Prostate gland (tissue), 2 donors: ENCODE measurements at places on chromosomes 6 and 20. TPM values are rescaled to one million over a fixed set of nuclear protein-coding genes. Genes with fewer than 3 reads are reported as not detected.

DNA sequence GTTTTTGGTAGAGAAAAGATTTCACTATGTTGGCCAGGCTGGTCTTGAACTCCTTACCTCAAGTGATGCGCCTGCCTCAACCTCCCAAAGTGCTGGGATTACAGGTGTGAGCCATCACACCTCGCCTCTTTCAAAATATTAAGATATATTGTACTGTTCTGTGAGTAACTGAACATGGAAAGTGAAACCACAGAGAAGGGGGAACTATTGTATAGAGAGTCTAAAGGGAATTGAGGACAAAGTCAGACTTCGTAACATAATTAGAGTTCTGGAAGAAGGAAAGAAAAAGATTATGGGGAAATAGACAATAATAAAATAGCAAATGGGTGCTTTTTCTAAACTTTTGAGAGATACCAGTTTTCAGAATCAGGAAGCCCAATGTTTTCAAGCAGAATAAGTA lies 17.4 kb upstream of the AKAP7 start:
- DNase-seq, result no peak

- no peak for DNase-seq
Observed at GRCh38 chr6:134529305-134529704, 211.4 kb upstream of the SGK1 start.

DNA sequence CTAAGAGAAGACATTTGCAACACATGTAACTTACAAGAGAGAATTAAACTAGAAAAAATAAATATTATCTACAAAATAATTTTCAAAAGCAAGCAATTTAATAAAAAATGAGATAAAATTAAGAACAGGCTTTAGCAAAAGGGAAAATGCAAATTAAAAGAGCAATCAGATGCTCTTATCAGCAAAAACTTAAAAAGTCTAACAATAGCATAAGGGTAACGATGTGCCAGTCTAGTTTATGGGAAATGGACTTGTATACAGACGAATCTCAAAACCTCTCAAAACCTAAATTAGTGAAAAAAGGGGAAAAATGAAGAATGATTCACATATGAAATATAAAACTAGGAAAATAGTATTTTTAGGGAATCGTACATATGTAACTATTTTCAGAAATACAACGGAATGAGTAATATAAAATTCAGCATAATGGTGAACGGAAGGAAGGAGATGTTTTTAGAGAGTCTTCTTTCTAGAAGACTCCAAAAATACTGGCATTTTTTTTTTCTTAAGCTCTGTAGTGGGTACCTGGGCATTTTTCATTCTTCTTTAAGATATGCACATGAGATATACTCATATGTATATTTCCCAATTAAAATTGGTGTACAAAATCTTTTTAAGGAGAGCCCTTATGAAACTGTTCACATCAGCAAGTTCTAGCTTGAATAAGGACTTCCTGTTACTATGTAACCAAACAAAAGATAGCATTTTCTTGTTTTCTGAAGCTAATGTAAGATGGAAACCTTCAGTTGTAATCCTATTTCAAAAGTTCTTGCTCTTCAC lies 927 bp upstream of the MANEA start:
- DNase-seq, result no peak

- no peak for DNase-seq
Observed at GRCh38 chr6:166671434-166672081, 44.5 kb upstream of the RPS6KA2 start.

DNA sequence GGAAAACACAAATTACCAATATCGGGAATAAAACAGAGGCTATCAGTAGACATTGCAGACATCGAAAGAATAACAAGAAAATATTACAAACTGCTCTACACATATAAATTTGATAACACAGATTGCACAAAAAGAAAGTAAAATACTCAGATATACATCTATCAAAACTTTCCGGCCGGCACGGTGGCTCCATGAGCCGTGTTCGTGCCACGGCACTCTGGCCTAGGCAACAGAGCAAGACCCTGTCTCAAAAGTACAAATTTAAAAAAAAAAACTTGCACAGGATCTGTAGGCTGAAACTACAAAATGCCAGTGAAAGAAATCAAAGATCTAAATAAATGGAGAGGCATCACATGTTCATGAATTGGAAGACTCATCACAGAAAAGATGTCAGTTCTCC lies 49.4 kb downstream of the SNX5 start:
- DNase-seq, result no peak

DNA sequence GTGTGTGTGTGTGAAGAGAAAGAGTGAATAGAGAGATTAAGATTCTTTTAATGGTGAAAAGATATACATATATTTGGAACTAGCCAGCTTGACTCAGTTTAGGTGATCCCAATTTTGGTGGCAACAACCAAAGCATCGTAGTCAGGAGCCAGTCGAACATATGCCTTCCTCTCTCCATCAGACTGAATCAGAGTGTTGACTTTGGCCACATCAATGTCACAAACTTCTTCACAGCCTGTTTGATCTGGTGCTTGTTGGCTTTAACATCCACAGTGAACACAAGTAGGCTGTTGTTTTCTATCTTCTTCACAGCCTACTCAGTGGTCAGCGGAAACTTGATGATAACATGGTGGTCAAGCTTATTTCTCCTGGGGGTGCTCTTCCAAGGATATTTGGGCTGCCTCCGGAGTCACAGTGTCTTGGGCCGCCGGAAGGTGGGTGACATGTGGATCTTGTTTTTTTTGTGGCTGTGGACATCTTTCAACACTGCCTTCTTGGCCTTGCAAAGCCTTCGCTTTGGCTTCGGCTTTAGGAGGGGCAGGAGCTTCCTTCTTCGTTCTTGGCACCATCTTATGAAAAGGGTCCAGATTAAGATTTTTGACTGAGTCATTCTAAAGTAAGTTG lies 3.4 kb downstream of the HLA-F start:
- DNase-seq, result no peak

DNA sequence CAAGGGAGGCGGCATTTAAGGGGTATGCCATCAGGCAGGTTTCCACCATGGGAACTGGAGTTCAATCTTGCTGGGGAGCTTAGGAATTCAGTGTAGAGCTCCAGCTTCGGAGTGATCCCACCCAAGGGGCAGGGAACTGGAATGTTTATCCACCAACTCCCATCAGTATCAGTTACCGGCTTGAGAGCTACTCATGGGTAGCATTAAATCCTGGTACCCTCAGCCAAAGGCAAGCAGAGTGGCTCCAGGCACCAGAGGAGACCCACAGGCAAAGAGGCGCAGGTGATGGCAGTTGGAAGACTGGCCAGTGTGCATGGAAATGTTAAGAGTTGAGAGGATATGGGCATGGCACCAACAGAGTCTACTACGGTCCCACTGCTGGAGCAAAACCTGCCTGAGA lies 14.1 kb downstream of the EDEM2 start:
- no peak for DNase-seq

DNA sequence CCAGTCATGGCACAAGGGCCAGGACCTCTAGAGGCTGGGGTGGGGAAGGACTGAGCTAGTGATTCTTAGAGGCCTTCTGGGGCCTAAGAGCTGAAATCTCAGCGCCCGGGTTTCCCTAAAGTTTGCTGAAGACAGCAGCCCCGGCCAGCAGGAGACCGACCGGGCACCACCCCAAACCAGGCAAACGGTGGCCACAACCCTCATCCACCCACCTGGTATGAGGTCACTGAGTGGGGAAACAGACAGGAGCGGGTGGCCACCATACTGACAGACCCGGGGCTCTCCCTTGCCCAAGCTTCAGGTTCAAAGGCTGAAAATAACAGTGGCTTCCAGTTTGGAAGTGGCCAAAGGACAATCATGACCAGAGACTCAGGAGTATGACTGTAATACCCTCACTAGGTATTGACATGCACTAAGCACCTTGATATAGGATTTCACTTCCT lies 35.0 kb upstream of the ID1 start:
- no peak for DNase-seq

- DNase-seq, result no peak
Observed at GRCh38 chr6:150302520-150303176, 66.2 kb upstream of the IYD start.

- DNase-seq, result no peak
Observed at GRCh38 chr6:43724354-43724753, 36.8 kb upstream of the MRPS18A start.

- peak; percentile 55 for DNase-seq
Observed at GRCh38 chr6:148345176-148345575, 2.5 kb downstream of the SASH1 start.

The PPARD gene
- 24.1 TPM for total RNA-seq

The CARMIL1 gene
- 12.9 TPM for total RNA-seq

The SPDEF gene
- 165 TPM for total RNA-seq

The MOXD1 gene
- total RNA-seq, result 5.5 TPM

The FRMD1 gene
- 0.18 TPM for total RNA-seq
